Non-pigmented ciliary epithelial cell (primary cell): ENCODE measurements at places on chromosomes 12 and 14.

- DNase-seq, result no peak
Observed at GRCh38 chr12:84506282-84506681, 406.3 kb downstream of the SLC6A15 start.

- no peak for DNase-seq
Observed at GRCh38 chr12:48029491-48030172, 25.4 kb upstream of the COL2A1 start.

DNA sequence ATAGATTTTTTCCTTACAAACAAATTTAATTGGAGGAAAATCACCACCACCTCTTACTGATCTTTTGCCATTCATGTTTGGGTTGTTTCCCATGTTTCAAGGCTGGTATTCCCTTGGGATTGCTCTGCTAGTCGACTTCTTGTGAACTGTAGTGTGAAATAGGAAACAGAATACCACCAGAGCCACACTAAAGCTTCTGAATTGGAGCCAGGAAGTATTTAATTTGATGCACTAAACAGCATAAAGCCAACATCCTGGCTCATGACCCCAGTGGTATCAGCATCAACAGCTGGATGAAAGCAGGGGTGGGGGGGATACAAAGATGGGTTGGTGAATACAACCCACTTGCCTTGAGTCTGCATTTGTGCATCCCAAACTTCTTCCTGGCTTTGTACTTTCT is 127.5 kb downstream of the TBC1D30 start:
- no peak for DNase-seq

GRCh38 chr12:53214221-53214620 is 7.2 kb upstream of the ITGB7 start:
- DNase-seq, result no peak

- DNase-seq, result no peak
Observed at GRCh38 chr12:131959641-131960589, 10.2 kb downstream of the EP400 start.

DNA sequence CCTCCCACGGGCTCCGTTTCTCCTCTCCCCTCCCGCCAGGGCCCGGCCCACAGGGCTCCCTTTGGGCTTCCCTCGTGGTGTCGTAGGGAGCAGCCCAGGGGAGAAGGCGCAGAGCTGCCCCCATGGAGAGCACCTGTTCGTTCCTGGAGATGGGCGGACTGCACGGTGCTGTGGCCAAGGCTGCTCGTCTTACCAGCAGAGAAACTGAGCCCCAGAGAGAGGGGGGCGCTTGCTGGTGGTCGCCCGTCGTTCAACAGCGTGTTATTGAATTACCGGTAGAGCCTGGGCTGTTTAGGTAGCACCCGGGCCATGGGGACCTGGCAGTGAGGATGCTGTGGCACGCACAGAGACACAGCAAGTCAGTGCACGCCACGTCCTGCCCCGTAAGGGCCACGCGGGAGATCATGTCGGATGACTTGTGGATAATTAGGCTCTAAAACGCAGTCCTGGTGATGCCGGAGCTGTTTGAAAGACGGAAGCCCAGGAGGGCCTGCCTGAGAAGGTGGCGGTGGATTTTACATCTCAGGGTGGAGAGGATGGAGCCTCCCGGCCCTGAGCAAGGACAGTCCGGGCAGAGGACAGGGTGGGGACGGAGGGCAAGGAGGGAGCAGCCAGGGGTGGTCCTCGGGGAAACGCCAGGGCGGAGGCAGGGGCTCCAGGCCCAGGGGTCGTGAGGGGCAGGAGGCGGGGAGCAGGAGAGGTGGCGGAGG is 134.4 kb downstream of the ADGRD1 start:
- DNase-seq, result no peak

DNA sequence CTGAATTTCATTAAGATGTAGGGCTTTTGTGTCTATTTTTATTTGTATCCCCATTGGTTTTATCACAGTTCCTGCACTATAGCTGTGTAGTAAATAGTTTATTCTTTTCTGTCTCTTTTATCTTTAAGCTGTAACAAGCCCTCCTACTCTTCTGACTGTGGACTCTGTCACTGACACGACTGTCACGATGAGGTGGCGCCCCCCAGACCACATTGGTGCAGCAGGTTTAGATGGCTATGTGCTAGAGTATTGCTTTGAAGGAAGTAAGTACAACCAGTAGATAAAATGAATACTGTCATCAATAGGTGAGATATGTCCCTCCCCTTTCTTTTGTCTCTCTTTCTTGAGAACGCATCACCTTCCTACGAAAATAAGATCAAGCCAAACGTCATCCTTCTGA is 34.1 kb upstream of the CHPT1 start:
- no peak for DNase-seq

DNA sequence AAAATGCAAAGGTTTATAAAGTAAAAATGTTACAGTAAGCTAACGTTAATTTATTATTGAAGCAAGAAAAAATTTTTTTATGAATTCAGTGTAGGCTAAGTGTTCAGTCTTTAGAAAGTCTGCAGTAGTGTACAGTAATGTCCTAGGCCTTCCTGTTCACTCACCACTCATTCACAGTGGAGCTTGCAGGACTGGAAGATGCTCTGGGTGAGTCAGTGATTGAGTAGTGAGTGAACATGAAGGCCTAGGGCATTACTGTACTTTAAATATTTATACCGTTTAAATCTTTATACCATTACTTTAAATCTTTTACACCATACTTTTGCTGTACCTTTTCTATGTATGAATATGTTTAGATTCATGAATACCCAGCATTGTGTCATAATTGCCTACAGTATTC is 120.3 kb upstream of the SLC38A4 start:
- no peak for DNase-seq

GRCh38 chr12:94585626-94586025 is 64.7 kb downstream of the TMCC3 start:
- no peak for DNase-seq

DNA sequence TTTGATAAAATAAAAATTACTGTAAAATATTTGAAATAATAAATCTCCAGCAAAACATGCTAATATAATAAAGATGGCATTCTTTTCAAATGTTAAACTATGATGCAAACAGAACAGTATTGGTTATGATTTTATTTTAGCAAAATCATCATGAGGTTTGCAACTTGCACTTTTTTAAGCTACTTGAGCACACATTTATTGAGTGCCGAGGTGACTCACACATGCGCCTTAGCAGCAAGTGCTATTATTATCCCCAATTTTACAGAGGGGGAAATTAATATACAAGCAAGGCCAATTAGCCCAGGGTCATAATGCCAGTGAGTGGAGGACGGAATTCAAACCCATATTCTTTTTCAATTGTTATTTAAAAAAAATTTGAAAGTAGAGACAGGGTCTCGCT is 7.3 kb downstream of the DYRK4 start:
- no peak for DNase-seq

- no peak for DNase-seq
Observed at GRCh38 chr12:51771008-51771407, 77.5 kb downstream of the FIGNL2 start.

- DNase-seq, result no peak
Observed at GRCh38 chr12:101634724-101635123, 40.0 kb downstream of the MYBPC1 start.

DNA sequence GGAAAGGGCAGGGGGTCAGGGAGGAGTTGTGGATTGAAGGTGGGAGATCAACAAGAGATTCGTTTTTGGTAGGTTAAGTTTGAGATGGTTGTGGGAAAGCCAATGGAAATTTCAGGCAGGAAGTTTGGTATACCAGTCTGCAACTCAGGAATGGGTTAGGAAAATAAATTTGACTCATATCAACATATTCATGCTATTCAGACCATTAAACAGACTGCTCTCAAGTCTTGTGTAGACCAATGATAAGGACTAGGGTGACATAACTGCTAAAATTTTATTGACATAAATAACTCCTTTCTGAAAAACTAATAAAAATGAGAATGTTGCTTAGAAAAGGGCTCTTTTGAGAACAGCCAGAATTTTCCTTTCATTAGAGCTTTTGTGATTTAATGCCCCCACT is 60.0 kb downstream of the PLEKHA5 start:
- no peak for DNase-seq

- peak; percentile 47 for DNase-seq
Observed at GRCh38 chr12:15446807-15447206, 124.5 kb downstream of the PTPRO start.

DNA sequence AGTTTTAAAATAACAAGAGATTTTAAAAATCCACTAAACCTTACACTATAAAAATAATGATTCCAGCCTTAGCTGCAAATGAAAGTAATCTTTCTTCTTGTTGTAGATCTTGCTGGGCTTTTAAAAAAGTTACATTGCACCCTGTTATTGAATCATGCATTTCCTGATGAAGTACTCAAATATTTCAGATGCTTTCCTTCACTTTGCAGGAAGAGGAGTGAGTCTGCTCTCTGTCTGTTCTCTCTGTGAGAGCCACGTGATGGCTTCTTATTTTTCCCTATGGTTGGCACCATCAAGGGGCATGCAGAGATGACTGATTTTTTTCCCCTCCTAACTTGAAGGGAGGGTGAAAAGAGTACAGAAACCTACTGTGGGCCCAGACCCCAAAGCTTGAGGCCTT is 262.7 kb downstream of the ATP23 start:
- peak; percentile 4 for DNase-seq

GRCh38 chr12:2457933-2458414 is 336.8 kb upstream of the FKBP4 start:
- DNase-seq, result no peak
